Fibroblast of skin of right biceps (primary cell): ENCODE measurements at places on chromosomes 13 and 19.

DNA sequence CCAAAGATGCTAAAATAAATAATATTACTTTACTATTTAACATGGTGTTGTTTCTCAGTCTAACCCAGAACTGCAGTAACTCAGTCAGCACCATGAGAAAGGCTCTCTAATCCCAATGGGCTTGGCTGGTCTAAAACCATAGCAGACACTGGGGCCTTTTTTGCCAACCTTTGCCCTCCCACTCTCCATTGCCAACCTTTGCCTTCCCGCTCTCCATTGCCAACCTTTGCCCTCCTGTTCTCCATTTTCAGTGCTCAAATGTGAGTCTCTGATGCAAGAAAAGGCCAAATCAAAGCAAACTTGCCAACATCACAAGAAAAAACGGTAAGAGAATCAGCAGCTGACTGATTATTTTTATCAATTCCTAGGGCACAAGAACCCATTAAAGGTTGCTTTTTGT, 1681.2 kb downstream of the SLITRK5 start:
- DNase-seq, result no peak

DNA sequence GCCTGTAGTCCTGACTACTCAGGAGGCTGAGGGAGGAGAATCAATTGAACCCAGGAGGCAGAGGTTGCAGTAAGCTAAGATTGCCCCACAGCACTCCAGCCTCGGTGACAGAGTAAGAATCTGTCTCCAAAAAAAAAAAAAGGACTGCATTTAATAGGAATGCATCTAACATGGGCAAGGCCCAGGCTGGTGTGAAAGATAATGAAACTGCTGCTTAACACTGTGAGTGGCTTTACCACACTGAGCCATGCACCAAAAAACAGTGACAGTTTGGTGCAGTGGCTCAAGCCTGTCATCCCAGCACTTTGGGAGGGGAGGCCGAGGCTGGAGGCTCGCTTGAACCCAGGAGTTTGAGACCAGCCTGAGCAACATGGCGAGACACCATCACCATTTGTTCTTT, 8.6 kb downstream of the GTF2F1 start:
- DNase-seq, result no peak

DNA sequence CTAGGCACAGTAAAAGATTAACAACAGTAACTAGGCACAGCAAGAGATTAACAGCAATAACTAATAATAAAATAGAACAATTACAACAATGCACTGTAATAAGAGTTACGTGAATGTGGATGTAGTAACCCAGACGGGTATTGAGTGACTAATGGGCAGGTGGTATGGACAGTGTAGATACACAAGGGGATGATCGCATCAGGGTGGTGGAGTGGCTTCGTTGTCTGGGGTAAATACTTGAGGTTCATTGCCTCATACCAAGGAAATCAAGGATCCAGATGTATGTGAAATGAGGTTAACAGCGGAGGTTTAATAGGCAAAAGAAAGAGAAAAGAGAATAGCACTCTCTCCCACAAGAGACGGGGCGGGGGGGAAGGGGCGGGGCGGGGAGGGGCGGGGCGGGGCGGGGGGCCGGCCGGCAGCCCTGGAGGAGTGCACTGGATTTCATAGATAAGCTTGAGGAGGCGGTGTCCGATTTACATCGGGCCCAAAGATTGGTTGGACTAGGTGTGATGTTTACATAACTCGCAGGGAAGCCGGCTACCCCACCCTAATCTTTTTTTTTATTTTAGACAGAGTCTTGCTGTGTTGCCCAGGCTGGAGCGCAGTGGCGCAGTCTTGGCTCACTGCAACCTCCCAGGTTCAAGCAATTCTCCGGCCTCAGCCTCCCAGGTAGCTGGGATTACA, 106.3 kb downstream of the KCTD15 start:
- DNase-seq, result no peak

- DNase-seq, result peak; percentile 35
Measured at GRCh38 chr13:65468628-65469027, 1761.5 kb downstream of the PCDH9 start.

DNA sequence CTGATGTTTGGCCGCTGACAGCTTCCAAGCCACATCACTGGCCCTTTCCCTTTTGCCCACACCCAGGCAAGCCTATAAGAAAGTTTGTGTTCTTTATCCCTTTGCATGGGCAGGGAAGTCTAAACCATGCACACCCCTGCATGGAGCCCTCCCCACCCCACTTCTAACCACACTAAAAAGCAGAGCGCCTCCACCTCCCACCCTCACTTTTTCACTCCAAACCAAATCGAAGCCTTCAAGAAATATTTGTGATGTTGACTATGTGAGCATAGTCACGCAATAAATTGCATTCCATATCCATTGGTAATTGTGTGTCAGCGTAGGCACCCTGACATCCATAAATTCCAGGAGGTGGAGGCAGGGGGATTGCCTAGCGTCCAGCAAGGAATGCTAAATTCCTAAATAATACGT, 104.4 kb upstream of the LSM14A start:
- peak; percentile 48 for DNase-seq

DNA sequence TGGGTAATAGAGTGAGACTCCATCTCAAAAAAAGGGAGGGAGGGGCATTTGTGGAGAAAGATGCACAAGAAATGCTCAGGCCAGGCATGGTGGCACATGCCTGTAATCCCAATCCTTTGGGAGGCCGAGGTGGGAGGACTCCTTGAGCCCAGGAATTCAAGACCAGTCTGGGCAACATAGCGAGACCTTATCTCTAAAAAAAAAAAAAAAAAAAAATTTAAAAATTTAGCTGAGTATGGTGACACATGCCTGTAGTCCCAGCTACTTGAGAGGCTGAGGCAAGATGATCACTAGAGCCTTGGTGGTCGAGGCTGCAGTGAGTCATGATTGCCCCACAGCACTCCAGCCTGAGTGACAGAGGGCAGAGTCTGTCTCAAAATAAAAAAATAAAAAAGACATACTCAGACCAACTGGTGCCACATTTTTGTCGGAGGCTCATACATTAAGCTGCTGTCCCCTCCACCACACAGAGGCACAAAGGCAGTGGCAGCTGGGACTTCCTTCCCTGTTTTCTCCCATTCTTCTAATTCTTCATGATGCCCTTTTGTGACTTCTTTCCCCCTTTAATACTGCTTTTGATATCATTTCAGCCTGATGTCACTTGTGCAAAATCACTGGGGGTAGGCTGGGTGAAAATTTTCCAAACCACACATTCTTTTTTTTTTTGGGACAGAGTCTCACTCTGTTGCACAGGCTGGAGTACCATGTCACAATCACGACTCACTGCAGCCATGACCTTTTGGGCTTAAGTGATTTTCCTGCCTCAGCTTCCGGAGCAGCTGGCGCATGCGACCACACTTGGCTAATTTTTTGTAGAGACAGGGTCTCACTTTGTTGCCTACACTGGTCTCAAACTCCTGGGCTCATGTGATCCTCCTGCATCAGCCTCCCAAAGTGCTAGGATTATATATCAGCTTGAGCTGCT, 26.8 kb upstream of the CXCL17 start:
- DNase-seq, result peak; percentile 74
